ENCODE measurements at places on chromosomes 11 and 22. TPM values are rescaled to one million over a fixed set of nuclear protein-coding genes. Genes with fewer than 3 reads are reported as not detected.

DNA sequence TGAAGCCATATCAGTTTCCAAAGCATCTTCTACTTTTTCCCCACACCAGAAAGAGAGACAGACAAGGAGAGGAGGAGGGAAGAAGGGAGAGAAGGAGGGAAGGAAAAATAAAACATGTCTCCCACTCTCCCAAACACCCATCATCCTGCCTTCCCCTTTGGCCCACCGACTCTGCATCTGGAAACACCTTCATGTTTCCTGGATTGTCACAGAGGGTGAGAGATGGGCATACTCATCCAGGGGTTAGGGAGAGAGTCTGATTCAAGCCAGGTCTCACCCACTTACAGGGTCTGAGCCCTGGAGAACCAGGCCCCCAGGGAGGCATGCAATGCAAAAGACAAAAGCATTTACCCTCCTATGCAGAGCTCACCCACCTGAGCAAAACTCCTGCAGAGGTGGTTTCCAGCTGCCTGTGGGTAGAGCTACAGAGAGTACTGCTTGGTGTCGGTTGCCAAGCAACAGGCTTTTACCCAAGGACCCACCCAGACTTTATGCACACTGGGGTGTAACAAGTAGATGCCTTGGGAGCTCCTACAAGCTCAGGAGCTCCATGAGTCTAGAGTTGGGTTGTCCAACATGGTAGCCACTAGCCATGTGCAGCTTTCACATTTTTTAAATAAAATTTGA lies 33.4 kb downstream of the MN1 start:
- H3K27ac ChIP-seq, result no peak overlapping the region
- no peaks in the 10 kb centered on the region for H3K36me3 ChIP-seq
- DNase-seq, result no peak
- no peaks in the 10 kb centered on the region for H3K27me3 ChIP-seq
- no peak overlapping the region for H3K4me3 ChIP-seq

GRCh38 chr11:120220747-120221037 lies 9.9 kb downstream of the OAF start:
- H3K36me3 ChIP-seq, result no peaks in the 10 kb centered on the region
- no peaks in the 10 kb centered on the region for H3K27me3 ChIP-seq
- H3K4me1 ChIP-seq, result no peaks in the 10 kb centered on the region
- DNase-seq, result no peak
- no peak overlapping the region for H3K4me3 ChIP-seq

DNA sequence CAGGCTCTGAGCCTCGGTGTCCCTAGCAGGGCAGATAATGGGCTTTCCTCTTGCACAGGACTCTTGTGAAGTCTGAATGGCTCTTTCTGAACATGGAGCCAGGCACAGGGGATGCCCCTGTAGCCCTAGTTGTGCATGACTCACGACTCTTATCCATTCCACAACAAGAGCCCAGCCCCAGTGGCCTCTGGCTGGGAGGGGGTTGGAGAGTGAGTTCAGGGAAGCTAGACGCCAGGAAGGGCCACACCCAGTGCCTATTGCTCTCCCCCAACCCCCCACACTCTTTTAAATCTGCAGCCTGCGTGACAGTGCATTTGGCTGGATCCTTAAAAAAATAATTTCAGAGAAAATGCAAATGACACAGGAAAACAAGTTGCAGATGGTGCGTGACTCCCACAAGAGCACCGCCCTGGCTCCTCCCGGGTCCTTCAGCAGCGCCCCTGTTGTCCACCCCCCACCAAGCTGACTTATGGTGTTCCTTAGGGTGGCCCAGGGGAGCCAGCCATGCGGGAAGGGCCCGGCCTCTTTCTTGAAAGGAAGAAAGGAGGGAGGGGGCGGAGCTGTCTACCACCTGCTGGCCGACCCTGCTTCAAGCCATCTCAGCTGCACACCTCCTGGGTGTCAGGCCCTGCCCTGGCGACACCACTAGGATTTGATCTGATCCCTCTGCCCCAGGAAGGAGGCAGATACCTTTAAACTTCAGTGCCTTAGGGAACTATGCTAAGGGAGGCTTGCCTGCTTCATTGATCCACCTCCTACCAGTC lies 74.7 kb downstream of the MN1 start:
- no peaks in the 10 kb centered on the region for H3K36me3 ChIP-seq
- no peak overlapping the region for H3K4me3 ChIP-seq
- H3K27ac ChIP-seq, result peak overlapping the region; percentile 57
- no peak for DNase-seq
- H3K4me1 ChIP-seq, result no peaks in the 10 kb centered on the region

DNA sequence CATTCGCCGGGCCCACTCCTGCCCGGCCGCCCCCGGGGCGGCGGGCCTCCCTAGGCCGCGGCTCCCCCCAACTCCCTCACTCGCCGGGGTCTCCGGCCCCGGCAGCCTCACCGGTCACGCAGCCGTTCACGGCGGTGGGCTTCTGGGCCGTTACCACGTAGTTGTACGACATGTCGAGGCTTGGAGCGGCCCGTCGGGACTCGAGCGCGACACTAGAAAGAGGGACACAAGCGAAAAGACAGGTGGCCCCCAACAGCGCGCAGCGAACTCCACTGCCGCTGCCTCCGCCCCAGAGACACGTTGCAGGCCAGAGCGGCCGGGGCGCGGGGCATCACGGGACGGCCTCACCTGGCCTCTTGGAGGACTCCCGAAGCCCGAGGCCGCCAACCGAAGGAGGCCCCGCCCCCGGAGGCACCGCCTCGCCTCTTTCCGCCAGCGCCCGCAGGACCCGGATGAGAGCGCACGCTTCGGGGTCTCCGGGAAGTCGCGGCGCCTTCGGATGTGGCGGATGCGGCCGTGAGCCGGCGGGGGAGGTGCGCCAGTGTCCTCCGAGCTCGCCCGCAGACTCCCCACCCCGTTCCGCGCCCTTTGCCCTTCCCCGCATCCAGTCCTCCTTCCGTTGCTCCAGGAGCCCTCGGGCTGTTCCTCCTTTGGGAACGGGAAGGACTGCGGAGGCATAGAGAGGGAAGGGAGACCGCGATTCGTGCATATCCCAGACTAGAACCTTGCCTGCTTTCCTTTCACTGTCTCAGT lies at the start of the genes DDB1 and TKFC:
DDB1 (minus strand) TSS at position 309 of the 753 bp plus-strand sequence; CDS start at position 172, 137 bp downstream.
TKFC (plus strand) TSS at position 432 of the 753 bp plus-strand sequence. CDS start 1,501 bp downstream, outside the sequence.
- H3K27ac ChIP-seq, result peak within 1 kb of the TSS; percentile 94
- peak; percentile 98 for DNase-seq
- no peaks in the 10 kb centered on the region for H3K27me3 ChIP-seq
- peaks cover 10% of the 10 kb centered on the region for H3K36me3 ChIP-seq
- peaks cover 39% of the 10 kb centered on the region for H3K4me1 ChIP-seq
- H3K4me3 ChIP-seq, result peak within 1 kb of the TSS; percentile 91

DNA sequence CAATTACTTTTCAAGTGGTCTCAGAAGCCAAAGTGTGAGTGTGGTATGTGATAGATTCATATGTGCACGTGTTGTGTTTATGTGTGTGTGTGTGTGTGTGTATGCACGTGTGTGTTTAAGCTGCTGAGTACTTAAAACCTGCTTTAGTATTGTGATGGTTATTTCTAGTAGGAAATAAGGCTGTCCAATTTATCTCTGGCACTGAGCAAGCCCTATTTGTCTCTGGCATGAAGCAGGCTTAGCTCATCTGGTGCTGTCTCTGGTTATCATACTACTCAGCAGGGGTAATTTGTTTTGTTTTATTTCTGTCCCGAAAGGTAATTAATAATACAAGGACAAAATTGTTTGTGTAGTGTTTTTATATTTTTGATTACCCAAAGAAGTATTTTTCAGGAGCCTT lies 333.7 kb downstream of the FAT3 start:
- H3K4me1 ChIP-seq, result no peaks in the 10 kb centered on the region
- no peak for DNase-seq
- no peaks in the 10 kb centered on the region for H3K27me3 ChIP-seq

Gene MRGPRX3
- not detected for total RNA-seq

Gene RRM1
- 198 TPM for total RNA-seq

Gene RAG2
- total RNA-seq, result not detected
